ENCODE measurements at places on chromosomes 3 and 15. TPM values are rescaled to one million over a fixed set of nuclear protein-coding genes. Genes with fewer than 3 reads are reported as not detected.

DNA sequence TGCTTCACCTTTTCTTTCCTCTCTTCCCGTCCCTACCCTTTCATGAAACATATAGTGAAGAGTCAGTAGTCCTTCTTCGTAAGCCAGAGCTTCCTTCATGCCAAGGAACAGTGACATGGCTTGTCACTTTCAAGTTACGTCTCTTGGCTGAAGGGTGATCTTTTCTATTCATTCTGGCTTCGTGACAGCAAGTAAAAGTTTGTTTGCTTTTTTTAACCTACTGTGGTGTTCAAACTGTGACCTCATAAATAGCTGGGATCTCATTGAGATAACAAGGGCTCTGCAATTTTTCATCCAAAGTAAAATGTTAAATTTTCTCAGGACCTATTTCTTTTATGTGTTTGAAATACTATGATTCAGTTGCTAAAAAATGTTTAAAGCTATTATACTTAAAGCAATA is 10.5 kb downstream of the CDIN1 start:
- DNase-seq = no peak

The LIPH gene
- not detected for total RNA-seq

DNA sequence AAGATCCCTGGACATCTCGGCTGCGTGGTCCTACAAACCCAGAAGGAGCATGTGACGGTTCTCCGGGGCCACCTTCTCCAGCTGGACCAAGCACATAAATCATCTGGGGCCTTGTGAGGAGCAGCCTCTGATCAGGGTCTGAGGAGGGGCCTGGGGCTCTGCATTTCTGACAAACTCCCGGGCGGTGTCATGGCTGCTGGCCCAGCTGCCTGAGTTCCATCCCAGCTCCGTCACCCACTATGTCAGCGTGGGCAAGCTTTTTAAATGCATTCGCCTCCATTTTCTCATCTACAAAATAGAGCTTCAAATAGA is 126.3 kb upstream of the MEF2A start:
- no peak for DNase-seq

The ZBTB47 gene
- total RNA-seq = 0.47 TPM
